Hepatic stellate cell (primary cell): ENCODE measurements at places on chromosomes 7 and 10.

- DNase-seq, result no peak
These were observed 58.6 kb upstream of the CTBP2 start for GRCh38 chr10:125218967-125219366.

DNA sequence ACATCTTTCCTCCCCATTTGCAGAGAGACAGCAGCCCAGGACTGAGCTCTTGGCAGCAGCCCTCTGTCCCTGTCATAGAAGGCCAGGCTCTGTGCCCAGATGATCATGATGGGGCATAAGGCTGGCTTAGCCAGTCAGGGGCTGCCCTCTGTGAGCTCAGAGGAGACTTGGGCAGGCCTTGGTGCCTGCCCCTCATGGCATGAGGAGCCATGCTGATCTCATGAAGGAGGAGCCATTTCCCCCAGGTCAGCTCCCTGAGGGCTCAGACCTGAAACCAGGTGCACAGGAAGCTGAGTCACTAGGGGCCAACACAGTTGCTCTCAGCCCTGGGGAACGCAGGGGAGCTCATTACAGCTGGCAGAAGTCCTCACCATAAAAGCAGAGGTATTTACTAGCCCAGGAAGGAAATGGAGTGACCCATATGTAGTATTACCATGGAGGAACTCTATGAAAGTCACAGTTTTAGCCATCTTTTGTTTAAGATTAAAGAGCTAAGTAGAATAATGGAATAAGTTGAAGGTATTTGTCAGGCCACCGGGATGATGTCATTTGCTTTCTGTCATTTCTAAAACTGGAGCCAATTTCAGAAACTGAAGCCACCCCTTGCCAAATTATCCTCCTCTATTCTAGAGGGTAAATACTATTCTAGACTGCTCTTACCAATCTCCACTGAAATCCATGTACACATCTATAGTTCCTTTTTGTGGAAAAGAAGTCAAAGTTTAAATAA is 362.4 kb upstream of the ZNF32 start:
- no peak for DNase-seq

DNA sequence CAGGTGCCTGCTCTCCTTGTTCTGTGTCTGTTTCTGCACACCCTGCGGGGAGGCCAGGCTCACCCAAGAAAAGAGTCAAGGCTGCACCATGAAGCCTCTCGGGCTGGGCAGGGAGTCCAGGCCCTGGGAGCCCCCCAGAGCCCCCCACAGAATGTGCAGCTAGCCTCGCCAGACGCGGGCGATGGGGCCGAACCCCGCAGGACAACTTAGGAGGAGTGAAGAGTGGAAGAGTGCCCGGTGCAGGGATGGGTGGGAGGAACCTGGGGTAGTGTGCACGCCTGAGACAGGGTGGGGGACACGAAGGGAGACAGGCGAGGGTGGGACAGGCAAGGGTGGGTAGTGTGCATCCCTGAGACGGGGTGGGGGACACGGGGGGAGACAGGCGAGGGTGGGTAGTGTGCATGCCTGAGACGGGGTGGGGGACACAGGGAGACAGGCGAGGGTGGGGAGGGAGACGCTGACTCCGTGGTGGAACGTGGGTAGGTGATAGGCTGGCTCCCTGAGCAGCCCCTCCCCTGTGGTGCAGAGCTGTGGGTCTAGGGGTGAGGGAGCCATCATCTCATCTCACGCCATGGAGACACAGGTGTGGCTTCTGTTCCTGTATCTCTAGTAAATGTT is 615.4 kb downstream of the DNAJB6 start:
- DNase-seq, result no peak

- DNase-seq, result no peak
These were observed 51.3 kb downstream of the MALSU1 start for GRCh38 chr7:23350466-23350865.

GRCh38 chr10:122348512-122348911 is 26.0 kb upstream of the PLEKHA1 start:
- no peak for DNase-seq

DNA sequence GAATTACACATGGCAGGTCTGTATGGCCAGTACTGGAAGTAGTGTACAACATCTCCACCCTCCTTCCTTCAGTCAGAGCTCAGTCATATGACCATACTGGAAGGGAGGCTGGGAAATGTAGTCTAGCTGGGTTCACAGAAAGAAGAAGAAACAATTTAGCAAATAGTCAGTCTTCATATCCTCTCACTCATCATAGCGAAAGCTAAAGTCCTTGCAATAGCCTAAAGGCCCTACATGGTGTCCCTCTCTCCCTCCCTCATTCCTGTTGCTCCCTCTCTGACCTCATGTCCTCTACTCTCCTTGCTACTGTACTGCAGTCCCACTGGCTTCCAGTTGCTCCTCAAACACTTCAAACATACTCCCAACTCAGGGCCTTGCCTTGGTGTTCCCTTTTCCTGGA is 4.3 kb upstream of the CALU start:
- no peak for DNase-seq

GRCh38 chr10:269440-270074 is 134.3 kb downstream of the ZMYND11 start:
- DNase-seq, result no peak

DNA sequence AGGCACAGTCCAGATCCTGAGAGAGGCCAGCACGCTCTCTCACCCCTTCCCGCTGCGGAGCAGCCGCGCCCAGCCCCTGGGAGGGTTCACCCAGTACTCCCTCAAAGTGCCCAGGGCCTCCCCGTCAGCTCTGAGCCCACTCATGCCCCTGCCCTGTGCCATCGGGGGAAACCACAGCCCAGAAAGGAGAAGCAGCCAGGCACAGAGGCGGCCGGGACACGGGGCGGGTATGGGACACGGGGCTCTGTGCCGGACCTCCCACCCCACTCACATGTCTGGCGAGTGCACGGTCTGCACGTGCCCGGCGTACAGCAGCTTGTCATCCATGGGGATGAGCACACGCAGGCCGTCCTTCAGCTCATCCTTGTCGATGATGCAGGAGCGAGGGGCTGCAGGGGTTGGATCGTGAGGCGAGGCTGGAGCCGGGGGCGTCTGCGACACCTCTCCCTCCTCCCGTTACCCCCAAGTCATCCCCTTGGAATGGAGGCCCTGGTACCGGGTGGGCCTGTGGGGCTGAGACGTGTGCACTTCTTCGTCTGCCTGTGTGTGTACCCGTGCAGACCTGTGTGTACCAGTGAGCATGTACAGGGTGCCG is 38.2 kb downstream of the SLC29A4 start:
- no peak for DNase-seq

- no peak for DNase-seq
These were observed 5.0 kb upstream of the CELF2 start for GRCh38 chr10:11012421-11013295.
